Activated CD8-positive, alpha-beta memory T cell treated with anti-CD3 and anti-CD28 coated beads for 1 hour (primary cell): ENCODE measurements at places on chromosomes 1 and 21.

GRCh38 chr1:157193702-157194391 is 55.7 kb upstream of the ETV3 start:
- peak; percentile 11 for DNase-seq

DNA sequence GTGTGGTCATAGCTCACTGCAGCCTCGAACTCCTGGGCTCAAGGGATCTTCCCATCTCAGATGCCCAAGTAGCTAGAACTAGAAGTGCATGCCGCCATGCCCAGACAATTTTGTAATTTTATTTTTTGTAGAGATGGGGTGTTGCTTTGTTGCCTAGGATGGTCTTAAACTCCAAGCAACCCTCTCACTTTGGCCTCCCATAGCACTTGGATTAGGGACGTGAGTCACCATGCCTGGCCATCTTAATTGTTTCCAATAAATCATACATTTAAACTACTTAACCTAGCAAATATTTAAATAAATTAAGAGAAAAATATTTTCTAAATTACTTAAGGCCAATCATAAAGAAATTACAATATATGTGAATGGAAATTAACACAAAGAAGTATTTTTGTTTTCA is 35.1 kb upstream of the ADGRL4 start:
- no peak for DNase-seq

DNA sequence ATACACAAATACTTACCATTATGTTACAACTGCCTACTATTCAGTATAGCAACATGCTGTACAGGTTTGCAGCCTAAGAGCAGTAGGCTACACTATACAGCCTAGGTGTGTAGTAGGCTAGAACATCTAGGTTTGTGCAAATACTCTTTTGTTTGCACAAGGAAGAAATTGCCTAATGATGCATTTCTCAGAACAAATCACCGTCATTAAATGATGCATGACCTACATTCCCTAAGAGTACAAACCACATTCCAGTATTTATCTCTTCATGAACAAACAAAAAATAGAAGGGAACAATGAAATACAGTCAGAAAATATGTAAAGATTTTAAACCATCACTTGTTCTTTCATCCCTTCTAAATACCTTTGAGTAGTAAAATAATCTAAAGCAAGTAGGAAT is 109.7 kb upstream of the HP1BP3 start:
- DNase-seq = no peak

GRCh38 chr1:54474310-54475251 is 68.4 kb upstream of the SSBP3 start:
- no peak for DNase-seq

- DNase-seq = no peak
Measured at GRCh38 chr1:143661418-143662101, 310.2 kb downstream of the FAM72C start.

DNA sequence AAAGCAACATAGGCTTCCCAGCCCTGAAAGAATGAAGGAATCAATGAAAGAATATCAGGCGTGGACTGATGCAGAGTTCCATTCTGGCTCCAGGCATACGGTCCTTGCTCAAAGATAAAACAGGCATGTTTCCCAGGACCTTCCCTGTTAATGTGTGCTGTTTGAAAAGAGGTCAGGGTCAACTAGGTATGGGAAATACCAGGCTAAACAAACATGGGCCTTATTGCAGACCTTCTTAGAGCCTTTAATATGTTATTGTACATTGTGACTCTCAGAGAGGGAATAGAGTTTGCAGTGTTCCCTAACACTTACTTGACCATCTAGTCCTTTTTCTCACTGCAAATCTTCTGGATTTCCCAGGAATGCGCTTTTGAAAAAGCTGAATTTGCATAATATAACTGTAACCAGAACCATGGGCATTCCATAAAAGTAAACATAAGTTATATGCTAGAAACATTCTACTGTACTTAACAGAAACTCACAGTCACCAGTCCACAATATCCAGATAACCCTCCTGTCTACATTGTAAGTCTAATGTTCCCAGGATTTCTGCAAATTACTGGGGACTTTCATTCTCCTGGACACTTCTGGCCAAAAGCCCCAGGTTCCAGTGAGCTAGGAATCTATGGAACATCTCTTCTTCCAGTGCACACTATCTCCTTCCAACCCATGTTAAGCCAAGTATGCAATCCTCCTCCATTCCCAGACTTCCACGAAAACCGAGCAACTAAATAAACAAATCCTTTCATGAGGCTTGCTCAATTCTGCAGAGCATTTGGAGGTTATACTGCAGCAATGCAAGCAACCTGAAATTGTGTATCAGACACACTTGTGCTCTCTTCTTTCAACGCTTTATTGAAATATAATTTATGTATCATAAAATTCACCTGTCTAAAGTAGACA is 486.6 kb downstream of the SETD4 start:
- DNase-seq = no peak

DNA sequence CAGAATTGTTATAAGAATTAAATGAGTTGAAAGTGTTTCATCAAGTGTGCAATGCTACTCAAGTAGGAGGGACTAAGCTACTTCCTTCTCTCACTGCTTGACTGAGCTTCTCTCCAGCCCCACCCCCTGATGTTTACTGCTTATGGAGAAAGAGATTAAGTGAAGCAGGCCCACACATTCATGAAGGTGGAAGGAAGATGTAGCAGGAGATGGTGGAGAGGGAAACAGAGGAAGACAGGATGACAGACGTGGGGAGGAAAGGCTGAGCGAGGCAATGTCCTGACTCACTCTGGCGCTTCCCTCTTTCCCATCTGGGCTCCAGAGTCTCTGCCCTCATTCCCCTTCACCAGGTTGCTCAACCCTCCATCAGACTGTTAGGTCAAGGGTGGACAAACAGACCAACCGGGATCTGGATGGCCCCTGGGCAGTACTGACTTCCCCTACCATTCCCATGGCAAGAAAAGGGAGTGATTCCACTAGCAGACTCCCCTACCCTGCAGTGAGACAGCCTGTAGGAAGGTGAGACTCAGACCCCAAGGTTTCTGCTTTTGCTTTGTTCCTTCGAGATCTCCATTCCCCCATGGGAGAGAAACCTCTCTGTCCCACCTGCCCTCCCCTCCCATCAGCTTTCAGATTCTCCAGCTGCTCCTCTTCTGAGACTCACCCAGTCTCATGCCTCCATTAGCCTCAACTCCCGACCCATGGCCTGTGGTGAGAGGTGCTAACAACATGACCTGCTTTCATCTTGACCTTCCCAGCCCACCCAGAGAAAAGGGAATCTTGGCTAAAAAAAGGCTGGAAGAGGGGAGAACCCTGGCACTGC is 3.1 kb upstream of the ARHGEF2 start:
- no peak for DNase-seq

DNA sequence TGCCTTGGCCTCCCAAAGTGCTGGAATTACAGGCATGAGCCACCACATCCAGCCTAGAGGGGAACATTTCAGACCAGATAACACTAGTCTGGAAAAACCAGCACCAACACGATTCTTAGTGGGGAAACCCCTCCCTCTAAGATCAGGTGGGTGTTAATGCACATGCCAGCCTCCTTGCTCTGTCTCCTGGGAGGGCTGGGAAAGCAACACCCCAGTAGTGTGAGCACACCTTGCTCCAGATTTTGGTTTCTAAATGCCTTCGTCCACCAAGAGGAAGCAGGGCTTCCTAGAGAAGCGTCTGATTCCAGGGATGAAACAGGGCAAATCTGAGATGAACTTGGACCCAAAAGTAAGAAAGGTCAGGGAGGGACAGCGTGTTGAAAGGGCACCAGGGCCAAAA is 2.2 kb upstream of the KRTAP10-4 start:
- DNase-seq = no peak

- DNase-seq = no peak
Measured at GRCh38 chr1:65505547-65506300, 85.3 kb downstream of the LEPR start.
